ENCODE measurements at places on chromosomes 7 and 10. TPM values are rescaled to one million over a fixed set of nuclear protein-coding genes. Genes with fewer than 3 reads are reported as not detected.
A peak's percentile ranks its signal among the peaks of the same experiment; 100 is the strongest.

- H3K27ac ChIP-seq: no peak overlapping the region
- DNase-seq: peak; percentile 79
- H3K4me1 ChIP-seq: peaks cover 28% of the 10 kb centered on the region
- peaks cover 42% of the 10 kb centered on the region for H3K27me3 ChIP-seq
Measured at GRCh38 chr7:128831994-128832879, 2.0 kb downstream of the FLNC start.

DNA sequence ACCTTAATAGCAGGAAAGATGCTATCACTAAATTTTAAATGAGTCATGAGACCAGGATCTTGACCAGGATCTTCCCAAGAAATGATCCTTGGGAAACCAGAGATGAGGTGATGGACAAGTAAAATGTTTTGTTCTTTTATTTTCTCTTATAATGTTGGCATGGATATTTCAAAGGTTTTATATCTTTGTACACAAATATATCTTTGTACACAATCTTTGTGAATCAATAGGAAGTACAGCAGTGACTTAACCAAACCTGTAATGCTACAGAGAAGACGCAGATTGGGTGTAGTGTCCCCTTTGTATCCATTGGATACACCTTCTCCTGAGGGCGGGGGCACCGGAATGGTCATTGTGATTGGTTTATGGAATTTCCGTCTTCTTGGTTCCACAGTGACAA, 180.1 kb upstream of the CCDC6 start:
- H3K4me1 ChIP-seq: peaks cover 20% of the 10 kb centered on the region
- no peak overlapping the region for H3K4me3 ChIP-seq
- no peaks in the 10 kb centered on the region for H3K27me3 ChIP-seq
- H3K27ac ChIP-seq: no peak overlapping the region
- DNase-seq: no peak
- H3K36me3 ChIP-seq: no peaks in the 10 kb centered on the region

DNA sequence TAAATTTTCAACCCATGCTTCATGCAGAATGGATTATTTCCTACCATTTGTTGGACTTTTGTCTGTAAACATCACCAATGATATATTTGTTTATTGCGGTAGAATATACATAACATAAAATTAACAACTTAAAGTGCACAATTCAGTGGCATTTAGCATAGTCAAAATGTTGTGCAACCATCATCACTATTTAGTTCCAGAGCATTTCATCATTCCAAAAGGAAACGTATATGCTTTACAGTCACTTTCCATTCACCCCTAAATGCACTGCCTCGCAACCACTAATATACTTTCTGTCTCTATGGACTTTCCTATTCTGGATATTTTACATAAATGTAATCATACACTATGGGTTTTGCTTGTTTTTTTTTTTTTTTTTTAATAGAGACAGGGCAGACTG, 11.4 kb upstream of the ZNF248 start:
- no peaks in the 10 kb centered on the region for H3K4me1 ChIP-seq
- no peaks in the 10 kb centered on the region for H3K27me3 ChIP-seq
- no peak overlapping the region for H3K27ac ChIP-seq
- peaks cover 9% of the 10 kb centered on the region for H3K36me3 ChIP-seq

DNA sequence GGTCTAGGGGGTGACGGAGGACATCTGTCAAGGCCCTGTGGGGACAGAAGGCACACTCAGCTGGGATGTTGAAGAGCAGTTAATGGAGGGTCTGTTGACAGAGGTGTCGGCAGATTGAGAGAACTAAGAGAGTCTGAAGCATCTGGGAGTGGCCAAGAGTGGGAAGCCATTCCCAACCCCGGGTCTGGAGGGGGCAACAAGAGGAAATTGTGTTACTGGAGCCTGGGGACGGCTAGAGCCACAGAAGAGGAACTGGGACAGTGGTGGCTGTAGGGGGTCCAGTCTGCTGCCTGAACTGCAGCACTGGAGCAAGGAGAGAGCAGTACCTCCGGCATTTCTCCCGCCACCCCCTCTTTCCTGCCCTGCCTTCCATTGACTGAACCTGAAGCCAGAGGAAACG, 136.6 kb downstream of the CHN2 start:
- no peaks in the 10 kb centered on the region for H3K4me1 ChIP-seq
- H3K27me3 ChIP-seq: no peaks in the 10 kb centered on the region
- no peak overlapping the region for H3K4me3 ChIP-seq
- H3K27ac ChIP-seq: no peak overlapping the region
- no peaks in the 10 kb centered on the region for H3K36me3 ChIP-seq

PFKFB3 gene
- 9.5 TPM for polyA plus RNA-seq

GRCh38 chr10:32112055-32112454, 55.8 kb upstream of the KIF5B start:
- no peaks in the 10 kb centered on the region for H3K36me3 ChIP-seq
- H3K4me1 ChIP-seq: no peaks in the 10 kb centered on the region
- H3K4me3 ChIP-seq: no peak overlapping the region
- H3K27me3 ChIP-seq: no peaks in the 10 kb centered on the region

DNA sequence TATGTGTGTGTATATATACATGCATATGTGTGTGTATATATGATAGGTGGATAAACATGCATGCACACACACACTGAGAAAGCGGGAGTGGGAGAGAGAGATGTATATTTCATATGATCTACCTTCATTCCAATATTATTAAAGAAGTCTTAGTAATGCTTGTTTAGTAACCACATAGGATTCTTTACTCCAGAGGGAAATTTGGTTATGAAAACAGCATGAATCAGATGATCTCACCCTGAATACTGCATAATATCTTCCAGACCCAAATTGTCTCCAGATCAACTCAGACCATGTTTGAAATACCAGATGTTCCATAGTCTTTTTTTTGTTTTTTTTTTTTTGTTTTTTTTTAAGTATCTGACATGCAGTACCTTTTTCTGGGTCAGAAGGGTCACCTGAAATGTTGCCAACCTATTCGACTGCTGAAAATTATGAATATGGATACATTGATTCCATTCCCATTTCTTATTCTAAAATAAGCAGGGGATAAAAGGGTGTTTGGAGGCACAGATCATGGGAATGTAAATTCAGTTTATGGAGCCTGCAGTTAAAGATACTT, 17.4 kb downstream of the TES start:
- DNase-seq: no peak
- no peaks in the 10 kb centered on the region for H3K27me3 ChIP-seq
- no peak overlapping the region for H3K4me3 ChIP-seq
- H3K4me1 ChIP-seq: peaks cover 22% of the 10 kb centered on the region
- H3K27ac ChIP-seq: no peak overlapping the region

GRCh38 chr7:111803015-111803758, 240.9 kb upstream of the IMMP2L start:
- no peaks in the 10 kb centered on the region for H3K27me3 ChIP-seq
- DNase-seq: no peak
- H3K36me3 ChIP-seq: 0 out of 2 replicates have a peak, but pooled peaks cover 7% of the 10 kb centered on the region
- no peaks in the 10 kb centered on the region for H3K4me1 ChIP-seq
- no peak overlapping the region for H3K27ac ChIP-seq
- no peak overlapping the region for H3K4me3 ChIP-seq

GRCh38 chr7:11207565-11207964, 233.9 kb downstream of the PHF14 start:
- H3K4me1 ChIP-seq: no peaks in the 10 kb centered on the region
- H3K27me3 ChIP-seq: no peaks in the 10 kb centered on the region
- DNase-seq: no peak
- no peak overlapping the region for H3K27ac ChIP-seq

DNA sequence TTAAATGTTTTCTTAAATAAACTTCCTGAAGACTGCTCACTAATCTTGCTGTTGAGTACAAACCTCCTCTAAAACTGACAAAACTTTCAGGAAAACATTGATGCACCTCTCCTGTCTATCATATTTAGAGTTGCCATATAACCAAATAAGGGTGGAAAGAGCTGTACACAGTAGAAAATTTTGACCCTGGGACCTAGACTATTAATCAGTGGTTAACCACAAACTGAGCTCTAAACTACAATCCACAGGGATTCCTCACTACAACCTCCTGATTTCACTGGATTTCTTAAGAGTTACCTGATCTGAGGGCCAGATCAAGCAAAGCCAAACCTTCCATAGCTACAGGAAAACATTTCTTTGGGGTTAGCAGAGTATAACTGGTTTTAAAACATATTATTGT, 39.9 kb upstream of the WNT16 start:
- no peak overlapping the region for H3K27ac ChIP-seq
- no peak for DNase-seq
- no peaks in the 10 kb centered on the region for H3K4me1 ChIP-seq
- peaks cover 5% of the 10 kb centered on the region for H3K36me3 ChIP-seq
- H3K4me3 ChIP-seq: no peak overlapping the region

DNA sequence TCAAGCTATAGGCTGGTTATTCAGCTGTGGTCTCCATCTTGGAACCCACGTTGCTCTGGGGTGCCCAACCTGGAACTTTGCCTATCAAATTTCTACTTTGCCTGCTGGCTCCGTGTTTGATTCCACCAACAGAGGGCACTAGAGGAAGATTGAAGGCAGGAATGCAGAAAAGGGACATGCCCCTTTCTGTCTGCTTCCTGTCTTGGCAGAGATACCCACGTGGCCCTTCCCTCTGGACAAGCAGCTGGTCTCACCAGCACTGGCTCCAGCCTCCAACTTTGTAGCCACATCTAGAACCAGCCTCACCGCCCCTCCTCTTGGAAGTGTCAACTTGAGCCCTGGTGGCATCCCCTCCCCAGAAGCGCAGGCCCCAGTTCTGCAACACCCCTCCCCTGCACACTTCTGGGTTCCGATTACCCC, 52.1 kb upstream of the ZNF438 start:
- H3K4me3 ChIP-seq: no peak overlapping the region
- H3K4me1 ChIP-seq: no peaks in the 10 kb centered on the region
- H3K27me3 ChIP-seq: no peaks in the 10 kb centered on the region

DNA sequence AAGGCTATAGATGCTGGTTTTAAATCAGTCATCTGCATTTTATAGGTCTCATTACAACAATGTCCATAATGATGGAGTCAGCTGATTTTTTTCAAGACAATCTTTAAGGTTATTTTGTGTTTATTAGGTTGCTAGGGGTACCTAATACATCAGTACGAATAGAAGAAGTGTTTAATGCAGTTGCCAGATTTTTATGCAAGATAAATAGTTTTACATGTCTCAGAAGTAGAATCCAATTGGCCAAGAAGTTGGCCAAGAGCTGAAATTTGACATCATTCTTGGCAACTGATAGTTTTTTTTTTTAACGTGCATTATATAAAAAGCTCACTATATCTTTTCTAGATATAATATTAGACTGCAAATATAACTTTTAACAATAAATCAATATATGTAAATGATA, 208.5 kb downstream of the TRIL start:
- no peak overlapping the region for H3K27ac ChIP-seq
- H3K27me3 ChIP-seq: no peaks in the 10 kb centered on the region

DNA sequence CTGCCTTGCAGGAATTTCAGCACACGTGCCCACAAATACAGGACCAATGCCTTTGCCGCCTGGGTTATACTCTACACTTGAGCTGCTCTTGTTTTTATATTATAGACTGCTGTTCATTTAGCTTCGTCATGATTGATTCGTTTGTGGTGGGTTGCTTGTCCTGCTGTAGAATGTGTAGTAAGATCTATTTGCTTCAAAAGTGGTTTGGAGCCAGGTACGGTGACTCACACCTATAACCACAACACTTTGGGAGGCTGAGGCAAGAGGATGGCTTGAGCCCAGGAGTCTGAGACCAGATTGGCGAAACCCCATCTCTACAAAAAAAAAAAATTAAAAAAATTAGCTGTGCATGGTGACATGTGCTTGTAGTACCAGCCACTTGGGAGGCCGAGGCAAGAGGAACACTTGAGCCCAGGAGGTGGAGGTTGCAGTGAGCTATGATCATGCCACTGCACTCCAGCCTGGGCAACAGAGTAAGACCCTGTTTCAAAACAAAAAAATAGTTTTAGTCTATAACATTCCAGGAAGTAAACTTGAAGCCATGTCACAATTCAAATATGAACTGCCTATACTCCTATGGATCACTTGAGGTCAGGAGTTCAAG, 9.0 kb upstream of the RHBDD2 start:
- H3K4me1 ChIP-seq: no peaks in the 10 kb centered on the region
- no peaks in the 10 kb centered on the region for H3K36me3 ChIP-seq
- no peak for DNase-seq
- H3K4me3 ChIP-seq: no peak overlapping the region

- no peak overlapping the region for H3K27ac ChIP-seq
- no peaks in the 10 kb centered on the region for H3K27me3 ChIP-seq
- no peak for DNase-seq
- H3K4me3 ChIP-seq: no peak overlapping the region
- no peaks in the 10 kb centered on the region for H3K36me3 ChIP-seq
- H3K4me1 ChIP-seq: peaks cover 35% of the 10 kb centered on the region
Measured at GRCh38 chr7:148319316-148319808, 271.2 kb upstream of the C7orf33 start.

- H3K27ac ChIP-seq: no peak overlapping the region
- no peaks in the 10 kb centered on the region for H3K36me3 ChIP-seq
- H3K4me3 ChIP-seq: no peak overlapping the region
- no peak for DNase-seq
- H3K4me1 ChIP-seq: no peaks in the 10 kb centered on the region
Measured at GRCh38 chr10:99487125-99487807, 45.5 kb upstream of the NKX2-3 start.

- peak; percentile 88 for DNase-seq
- H3K27ac ChIP-seq: 0 out of 2 replicates have a peak overlapping the region, but pooled peaks have one; percentile 21
- H3K36me3 ChIP-seq: no peaks in the 10 kb centered on the region
- no peaks in the 10 kb centered on the region for H3K27me3 ChIP-seq
- peaks cover 24% of the 10 kb centered on the region for H3K4me1 ChIP-seq
- H3K4me3 ChIP-seq: peak overlapping the region; percentile 69
Measured at GRCh38 chr7:12685550-12685949, 1.9 kb upstream of the ARL4A start.

CUBN gene
- 0.06 TPM for polyA plus RNA-seq

- H3K36me3 ChIP-seq: no peaks in the 10 kb centered on the region
- H3K27me3 ChIP-seq: no peaks in the 10 kb centered on the region
- DNase-seq: no peak
- no peaks in the 10 kb centered on the region for H3K4me1 ChIP-seq
- no peak overlapping the region for H3K27ac ChIP-seq
Measured at GRCh38 chr7:1257221-1257620, 24.5 kb downstream of the UNCX start.

BAIAP2L1 gene
- polyA plus RNA-seq: 23.8 TPM
